Thoracic aorta (tissue), 2 donors: ENCODE measurements at places on chromosomes 12 and 14. TPM values are rescaled to one million over a fixed set of nuclear protein-coding genes. Genes with fewer than 3 reads are reported as not detected.

AHSA1 gene
- 77.7 TPM for total RNA-seq

TSPAN19 gene
- not detected for total RNA-seq

CYP46A1 gene
- total RNA-seq: 1.3 TPM

MFAP5 gene
- 186 TPM for total RNA-seq

PRPH gene
- total RNA-seq: 2.5 TPM

LALBA gene
- not detected for total RNA-seq

DNAJC22 gene
- 1.5 TPM for total RNA-seq
